Kidney epithelial cell (primary cell): ENCODE measurements at places on chromosomes 2 and 18. TPM values are rescaled to one million over a fixed set of nuclear protein-coding genes. Genes with fewer than 3 reads are reported as not detected.

Gene EFEMP1
- total RNA-seq = 35.8 and 40.7 TPM in 2 replicates

Gene EN1
- not detected in 2 replicates for total RNA-seq

Gene UXS1
- total RNA-seq = 73.3 and 110 TPM in 2 replicates

DNA sequence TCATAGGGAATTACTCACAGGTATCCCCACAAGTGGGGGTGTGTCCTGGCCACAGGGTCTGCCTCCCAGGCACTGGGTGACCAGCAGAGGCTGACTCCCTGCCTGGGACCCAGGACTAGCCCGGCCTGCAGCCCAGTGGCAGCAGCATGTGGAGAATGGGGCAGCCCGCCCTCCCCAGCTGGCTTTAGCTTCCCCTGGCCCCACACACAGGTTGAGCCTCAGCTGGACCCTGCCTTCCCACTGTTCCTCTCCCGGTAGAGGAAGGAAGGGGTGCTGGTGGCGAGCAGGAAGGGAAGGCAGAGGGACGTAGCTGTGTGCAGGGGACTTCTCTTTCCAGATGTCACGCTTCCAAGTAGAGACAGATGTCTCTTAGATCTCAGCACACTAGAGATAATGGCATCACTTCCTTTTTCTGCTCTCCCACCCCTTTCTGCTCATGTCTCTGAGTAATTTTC lies 51.4 kb downstream of the EMILIN2 start:
- peak; percentile 52 for DNase-seq

GRCh38 chr2:211354481-211354880 lies 798.1 kb downstream of the CPS1 start:
- DNase-seq = no peak

- no peak for DNase-seq
Measured at GRCh38 chr2:216546241-216546640, 47.6 kb downstream of the RPL37A start.

- no peak for DNase-seq
Measured at GRCh38 chr2:216245391-216245975, 126.8 kb downstream of the MARCHF4 start.

DNA sequence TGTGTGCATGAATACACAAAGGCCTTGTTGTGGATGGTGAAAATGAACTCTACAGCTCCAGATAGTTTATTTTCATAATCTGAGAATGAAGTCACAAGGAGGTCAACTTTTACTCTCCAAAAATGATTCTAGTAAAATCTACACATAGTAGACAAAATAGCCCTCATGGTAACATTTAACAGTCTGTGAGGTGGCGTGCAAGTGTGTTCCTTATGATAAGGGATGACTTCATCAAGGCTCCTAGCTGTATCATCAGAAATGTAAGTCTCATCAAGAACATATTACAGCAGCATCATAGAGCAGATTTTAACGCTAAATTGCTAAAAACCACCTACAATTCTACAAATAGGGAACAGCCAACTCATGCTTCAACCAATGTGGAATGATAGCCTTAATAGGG lies 72.3 kb upstream of the RIOK3 start:
- DNase-seq = no peak

DNA sequence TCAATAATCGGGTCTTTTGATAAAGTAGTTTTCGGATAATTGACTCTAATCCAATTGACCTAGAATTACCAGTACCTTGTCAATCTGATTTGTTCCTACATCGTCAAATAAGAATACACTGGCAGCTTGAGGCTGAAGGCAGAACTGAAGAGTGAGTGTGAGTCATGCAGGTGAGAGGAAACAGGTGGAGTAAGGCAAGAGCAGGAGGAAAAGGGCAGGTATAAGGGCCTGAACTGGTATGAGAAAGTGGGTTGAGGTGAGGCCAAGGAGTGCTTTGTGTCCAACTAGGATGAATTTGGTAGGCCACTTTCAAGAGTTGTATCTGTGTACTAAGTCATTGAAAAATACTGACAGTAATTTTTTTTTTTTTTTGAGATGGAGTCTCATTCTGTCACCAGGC lies 186.0 kb downstream of the ZNF385B start:
- DNase-seq = no peak

DNA sequence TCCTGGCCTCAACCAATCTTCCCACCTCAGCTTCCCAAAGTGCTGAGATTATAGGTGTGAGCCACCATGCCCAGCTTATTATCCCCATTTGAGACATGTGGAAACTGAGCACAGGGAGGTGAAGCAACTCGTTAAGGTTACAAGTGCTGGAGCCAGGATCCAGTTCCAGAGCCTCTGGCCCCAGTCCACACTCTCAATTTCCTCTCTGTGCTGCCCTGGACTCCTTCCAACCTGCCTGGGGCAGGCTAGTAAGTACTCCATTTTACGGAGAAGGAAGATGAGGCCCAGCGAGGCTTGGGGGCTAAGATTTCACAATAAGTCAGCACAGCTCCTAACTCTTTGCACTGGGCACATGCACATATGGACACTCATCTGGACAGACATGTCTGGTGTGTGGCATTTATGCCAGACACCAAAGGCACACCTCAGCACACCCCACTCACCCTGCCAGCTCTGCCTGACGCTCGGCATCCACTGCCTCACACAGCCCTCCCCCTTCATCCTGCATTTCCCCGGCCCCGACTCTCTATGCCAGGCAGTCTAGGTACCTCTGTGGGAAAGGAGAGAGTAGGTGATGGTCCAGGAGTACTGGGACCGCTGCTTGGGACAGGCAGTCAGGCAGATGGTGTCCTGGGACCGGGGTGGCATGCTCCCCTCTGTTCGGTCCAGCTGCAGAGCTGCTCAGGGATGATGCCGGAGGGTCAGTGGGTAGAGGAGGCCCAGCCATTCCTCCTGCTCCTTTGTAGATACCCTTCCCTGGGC lies 20.5 kb downstream of the CFAP65 start:
- no peak for DNase-seq
